ENCODE measurements at places on chromosomes 16 and 17.

GRCh38 chr17:82802075-82802780 lies 37.6 kb downstream of the ZNF750 start:
- no peak for DNase-seq

- no peak for DNase-seq
These were observed 201.7 kb downstream of the NPIPB11 start for GRCh38 chr16:29204806-29205135.

DNA sequence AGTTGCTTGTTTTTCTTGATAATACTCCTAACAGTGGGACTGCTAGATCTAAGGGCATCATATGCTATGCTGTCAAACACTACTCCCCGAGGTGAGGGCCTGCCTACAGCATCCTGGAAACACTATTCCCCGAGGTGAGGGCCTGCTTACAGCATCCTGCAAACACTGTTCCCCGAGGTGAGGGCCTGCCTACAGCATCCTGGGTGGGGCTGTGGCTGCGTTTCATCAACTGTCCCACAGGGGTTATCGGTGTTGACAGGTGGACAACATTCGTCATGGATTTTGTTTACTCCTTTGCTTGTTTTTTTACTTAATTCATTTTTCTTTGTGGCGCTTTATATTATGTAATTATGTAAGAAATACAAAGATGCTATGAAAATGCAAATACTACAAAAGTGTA lies 22.5 kb downstream of the NPRL3 start:
- no peak for DNase-seq

GRCh38 chr16:27792486-27793248 lies 242.7 kb downstream of the KATNIP start:
- no peak for DNase-seq

DNA sequence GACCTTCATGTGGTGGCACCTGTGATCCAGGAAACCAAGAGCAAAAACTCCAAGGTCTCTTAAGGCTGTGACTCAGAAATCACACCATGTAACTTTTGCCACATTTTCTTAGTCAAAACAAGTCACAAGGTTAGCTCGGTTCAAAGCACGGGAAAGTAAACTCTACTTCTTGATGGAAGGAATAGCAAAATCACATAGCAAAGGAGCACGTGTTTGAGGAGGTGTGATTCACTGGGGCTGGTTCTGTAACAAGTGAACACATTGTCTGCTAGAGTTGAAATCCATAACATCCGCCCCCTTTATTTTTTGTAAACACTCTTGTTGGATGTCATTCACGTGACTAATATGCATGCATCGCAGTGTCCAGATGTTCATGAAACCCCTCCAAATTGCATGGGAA lies 415.0 kb upstream of the MAF start:
- DNase-seq: no peak

DNA sequence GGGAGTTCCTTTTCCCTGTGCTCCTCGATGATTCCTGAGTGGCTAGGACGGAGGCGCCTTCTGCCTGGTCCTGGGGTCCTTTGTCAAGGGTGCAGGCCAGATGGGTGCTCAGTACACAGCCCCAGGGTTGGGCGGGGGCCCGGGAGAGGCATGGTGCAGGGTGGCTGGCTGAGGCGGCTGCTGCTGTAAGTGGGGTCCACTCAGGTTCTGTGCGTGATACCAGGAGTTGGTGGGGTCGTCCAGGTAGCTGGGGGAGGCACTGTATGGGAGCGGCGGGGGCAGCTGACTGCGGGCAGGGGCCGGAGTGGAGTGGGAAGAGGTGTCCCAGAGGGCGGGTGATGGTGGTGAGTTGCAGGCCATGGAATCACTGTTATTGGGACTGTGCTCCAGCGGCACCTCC lies 3.6 kb downstream of the DLX3 start:
- DNase-seq: no peak

GRCh38 chr16:11009027-11009755 lies 64.8 kb downstream of the CLEC16A start:
- DNase-seq: no peak

DNA sequence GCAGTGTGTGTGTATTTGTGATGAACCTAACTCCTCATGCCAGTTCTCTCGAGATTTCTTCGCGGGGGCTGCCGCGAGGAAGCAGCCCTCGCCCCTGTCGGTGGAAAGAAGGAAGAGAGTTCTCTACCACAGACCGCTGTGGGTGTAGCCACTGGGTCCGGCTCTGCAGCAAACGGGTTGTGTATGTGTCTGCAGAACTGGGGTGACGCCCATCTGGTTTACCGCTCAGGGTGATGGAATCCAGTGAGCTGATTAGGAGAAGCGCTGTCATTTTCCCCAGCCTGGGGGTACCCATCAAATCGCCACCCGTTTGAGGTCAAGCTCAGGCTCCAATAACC lies 7.7 kb downstream of the CORO6 start:
- DNase-seq: no peak

DNA sequence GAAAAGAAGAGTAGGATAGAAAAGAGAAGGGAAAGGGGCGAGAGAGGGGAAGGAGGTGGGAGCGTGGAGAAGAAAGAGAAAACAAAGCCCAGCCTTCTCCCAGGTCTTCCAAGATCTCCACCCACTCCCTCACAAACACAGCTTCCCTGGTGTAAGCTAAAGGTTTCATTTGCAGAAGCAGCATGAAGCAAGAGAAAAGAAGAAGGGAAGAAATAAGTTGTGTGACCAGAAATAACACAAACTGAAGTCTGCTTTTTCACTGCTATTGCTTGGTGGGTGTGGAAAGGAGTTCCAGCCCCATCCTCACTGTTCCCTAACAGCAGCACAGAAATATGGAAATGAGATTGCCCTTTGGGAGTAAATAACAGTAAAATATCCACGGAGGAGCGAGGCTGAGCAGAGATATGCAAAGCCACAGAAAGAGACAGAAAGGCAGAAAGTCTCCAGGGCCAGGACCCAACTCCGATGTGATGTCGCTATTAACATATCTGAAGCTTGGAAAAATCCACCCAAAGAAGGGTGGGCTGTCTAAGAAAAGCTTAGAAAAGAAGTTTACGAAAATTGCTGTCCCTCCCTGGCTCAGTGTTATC lies 10.3 kb upstream of the GAS7 start:
- no peak for DNase-seq

GRCh38 chr17:59434429-59434828 lies 103.0 kb downstream of the YPEL2 start:
- no peak for DNase-seq

DNA sequence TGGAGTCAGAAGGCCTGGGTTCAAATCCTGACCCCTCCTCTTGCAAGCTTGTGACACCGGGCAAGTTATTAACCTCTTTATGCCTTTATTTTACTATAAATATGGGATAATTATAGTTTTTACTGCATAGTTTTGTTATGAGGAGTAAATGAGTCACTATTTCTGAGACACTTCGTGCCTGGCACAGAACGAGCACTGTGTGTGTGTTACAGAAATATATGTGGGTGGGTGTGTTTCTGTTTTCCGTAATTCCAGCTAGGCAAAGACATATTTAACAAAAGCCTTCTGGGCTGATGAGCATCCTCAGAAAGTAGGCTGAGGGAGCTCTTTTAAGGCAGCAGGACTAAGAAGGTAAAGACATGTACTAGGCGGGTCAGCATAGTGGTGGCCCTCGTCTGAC lies 417.9 kb downstream of the MAF start:
- no peak for DNase-seq

GRCh38 chr17:31379597-31380205 lies 11.8 kb upstream of the RAB11FIP4 start:
- no peak for DNase-seq

GRCh38 chr17:70102531-70102930 lies 27.5 kb downstream of the KCNJ16 start:
- no peak for DNase-seq

DNA sequence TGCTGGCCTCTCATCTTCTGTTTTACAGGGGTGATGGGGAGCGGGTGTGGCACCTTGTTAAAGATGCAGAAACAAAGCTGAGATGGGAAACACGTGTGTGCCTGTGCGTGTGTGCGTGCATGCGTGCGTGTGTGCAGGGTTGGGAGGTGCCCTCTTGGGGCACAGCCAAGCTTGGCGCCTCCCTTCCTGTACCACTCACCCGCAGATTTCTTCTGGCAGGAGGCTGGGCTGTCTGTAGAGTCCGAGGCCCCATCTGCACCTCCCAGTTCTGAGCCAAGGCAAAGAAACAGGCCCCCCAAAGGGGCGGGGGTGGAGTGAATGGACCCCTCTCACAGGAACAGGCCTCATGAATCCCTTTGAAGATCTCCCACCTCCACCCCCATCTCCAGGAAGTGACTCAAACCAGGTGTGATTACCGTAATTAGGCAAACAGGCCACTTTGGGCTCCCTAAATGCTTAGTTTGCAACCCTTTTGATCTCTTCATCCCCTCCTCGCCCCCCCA lies 20.9 kb downstream of the TNS4 start:
- DNase-seq: peak; percentile 64

DNA sequence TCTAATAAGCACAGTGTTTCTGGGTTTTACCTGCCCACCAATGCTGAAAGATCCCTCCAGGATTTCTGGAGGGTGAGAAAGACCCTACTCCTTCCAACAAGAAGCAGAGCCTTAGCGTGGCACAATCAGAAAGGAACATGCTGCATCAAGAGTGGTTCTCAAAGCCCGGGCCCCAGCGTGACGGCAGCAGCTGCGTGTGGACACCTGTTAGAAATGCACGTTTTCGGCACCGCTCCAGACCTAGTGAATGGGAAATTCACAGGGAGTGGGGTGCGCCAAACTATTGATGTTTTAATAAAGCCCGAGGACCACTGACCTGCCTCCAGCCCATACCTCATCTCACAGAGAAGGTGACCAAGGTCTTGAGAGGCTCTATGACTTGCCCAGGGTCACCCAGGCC lies 55.8 kb downstream of the PECAM1 start:
- no peak for DNase-seq

DNA sequence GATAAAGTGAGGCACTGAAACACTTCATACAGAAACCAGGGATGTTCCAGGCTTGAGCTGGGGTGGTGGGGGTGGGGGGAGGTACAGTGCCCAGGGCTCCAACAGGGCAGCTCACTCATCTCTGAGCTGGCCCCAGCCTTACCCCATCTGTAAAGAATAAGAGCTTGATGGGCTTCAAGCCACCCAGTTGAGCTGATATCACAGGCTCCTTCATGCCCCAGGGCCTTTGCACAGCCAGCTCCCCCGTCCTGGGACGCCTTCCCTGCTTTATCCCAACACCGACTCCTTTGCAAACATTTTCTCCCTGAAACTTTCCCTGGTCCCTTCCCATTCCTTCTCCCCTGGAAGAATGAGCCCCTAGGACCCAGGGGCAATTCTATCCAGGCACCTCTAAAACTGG lies 261.7 kb downstream of the PARN start:
- no peak for DNase-seq

GRCh38 chr16:87780385-87780989 lies 14.7 kb upstream of the KLHDC4 start:
- DNase-seq: no peak

DNA sequence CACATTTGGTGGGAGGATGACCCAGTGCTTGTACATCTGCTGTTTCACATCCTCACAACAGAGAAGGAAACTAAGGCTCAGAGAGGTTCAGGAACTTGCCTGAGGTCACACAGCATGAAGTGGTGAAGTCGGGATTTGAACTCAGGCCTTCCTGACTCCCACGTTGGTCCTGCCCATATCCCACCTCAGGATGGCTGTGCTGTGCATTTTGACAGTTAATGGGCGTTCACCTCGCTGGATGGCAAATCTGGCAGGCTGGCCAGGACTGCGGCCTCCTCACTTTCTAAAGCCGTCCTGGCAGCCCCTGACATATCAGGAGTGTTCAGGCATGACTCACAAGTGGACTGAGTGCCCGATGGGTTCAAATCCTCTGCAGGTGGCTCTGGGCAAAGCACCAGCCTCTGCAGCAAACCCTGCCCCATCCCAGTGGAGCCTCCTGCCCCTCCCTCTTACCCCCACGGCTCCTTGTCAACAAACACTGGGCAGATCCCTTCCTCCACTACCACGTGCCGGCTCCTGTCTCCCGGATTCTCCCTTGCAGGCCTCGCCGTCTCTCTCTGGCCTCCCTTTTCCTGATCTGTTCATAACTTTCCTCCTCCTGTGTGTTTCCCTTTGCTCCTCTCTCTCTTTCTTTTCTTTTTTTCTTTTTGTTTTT lies 29.2 kb downstream of the SOCS3 start:
- DNase-seq: no peak

- no peak for DNase-seq
These were observed 6.3 kb upstream of the NFATC3 start for GRCh38 chr16:68078701-68079375.

DNA sequence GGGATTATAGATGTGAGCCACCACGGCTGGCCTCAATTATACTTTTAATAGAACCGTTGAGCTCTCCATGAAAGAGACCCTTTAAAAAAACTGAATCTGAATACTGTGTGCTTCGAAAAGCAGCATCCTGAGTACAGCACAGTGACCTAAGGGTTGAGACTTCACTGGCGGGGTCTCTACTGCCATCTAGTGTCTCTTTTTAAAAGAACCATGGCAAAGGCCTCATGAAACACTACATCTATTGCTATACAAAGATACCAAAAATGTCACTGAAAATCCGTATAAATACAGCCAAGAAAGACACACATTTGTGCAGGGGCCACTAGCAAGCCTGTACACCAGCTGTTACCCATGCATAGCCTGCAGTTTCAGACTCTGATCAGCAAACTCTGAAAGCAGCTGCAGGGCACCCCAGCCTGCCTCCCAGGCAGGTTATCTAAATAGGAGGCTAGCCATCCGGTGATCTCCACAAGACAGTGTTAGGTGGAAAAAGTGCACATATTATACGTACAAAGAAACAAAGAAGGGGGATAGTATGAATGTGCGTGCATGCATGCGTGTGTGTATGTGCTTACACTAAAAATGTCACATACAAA lies 35.3 kb downstream of the NPLOC4 start:
- DNase-seq: no peak

GRCh38 chr16:30567991-30568638 lies 3.4 kb downstream of the ZNF688 start:
- DNase-seq: no peak

- DNase-seq: peak; percentile 93
These were observed at the start of gene NCBP3 for GRCh38 chr17:3845621-3846436. Gene NCBP3 (minus strand): TSS chr17:3846246. CDS start chr17:3846223, 23 bp downstream.

DNA sequence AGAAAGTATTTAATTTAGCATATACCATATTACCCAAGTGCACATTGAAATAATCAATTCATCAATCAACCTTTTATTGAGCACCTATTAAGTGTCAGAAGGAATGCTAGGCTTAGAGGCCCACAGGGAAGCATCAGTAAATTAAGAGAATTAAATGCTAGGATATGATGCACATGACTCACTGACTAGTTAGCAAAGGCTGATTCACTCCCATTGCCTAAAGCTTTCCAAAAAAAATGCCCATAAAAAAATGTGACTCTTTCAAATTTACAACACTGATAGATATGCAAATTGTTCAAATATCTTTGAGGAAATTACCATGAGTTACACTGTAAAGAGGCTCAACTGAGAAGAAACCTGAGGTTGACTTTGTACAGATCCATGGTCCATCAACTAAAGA lies 883.3 kb downstream of the CDH11 start:
- no peak for DNase-seq

- no peak for DNase-seq
These were observed 36.6 kb upstream of the TBX2 start for GRCh38 chr17:61362852-61363600.

- no peak for DNase-seq
These were observed 2.7 kb downstream of the CFAP20 start for GRCh38 chr16:58126451-58126961.

GRCh38 chr16:30619638-30620037 lies 9.4 kb upstream of the ZNF689 start:
- no peak for DNase-seq

All from T-helper 17 cell (primary cell).